ENCODE measurements at places on chromosomes 3 and 15. TPM values are rescaled to one million over a fixed set of nuclear protein-coding genes. Genes with fewer than 3 reads are reported as not detected.

The VEPH1 gene
- 26.1 TPM for total RNA-seq

The ALPK3 gene
- 2.5 TPM for total RNA-seq

The BNC1 gene
- total RNA-seq, result not detected

The FSIP1 gene
- 22.6 TPM for total RNA-seq

The KCNH8 gene
- 18.0 TPM for total RNA-seq

The CHRFAM7A gene
- 14.8 TPM for total RNA-seq

The SLC38A3 gene
- total RNA-seq, result 6.5 TPM

The MUC20 gene
- 3.5 TPM for total RNA-seq

The ABHD10 gene
- 79.4 TPM for total RNA-seq

The PARP15 gene
- total RNA-seq, result under 0.01 TPM

The B3GALNT1 gene
- total RNA-seq, result 225 TPM

The AQP9 gene
- total RNA-seq, result 0.92 TPM

The GOLGA8N gene
- 4.6 TPM for total RNA-seq

The ITGA11 gene
- 0.92 TPM for total RNA-seq

The PFKFB4 gene
- total RNA-seq, result 20.8 TPM

The SPINK8 gene
- not detected for total RNA-seq

The FRMD4B gene
- total RNA-seq, result 30.7 TPM

The GOLGA8J gene
- 0.23 TPM for total RNA-seq
